ENCODE measurements at places on chromosomes 4 and X.

DNA sequence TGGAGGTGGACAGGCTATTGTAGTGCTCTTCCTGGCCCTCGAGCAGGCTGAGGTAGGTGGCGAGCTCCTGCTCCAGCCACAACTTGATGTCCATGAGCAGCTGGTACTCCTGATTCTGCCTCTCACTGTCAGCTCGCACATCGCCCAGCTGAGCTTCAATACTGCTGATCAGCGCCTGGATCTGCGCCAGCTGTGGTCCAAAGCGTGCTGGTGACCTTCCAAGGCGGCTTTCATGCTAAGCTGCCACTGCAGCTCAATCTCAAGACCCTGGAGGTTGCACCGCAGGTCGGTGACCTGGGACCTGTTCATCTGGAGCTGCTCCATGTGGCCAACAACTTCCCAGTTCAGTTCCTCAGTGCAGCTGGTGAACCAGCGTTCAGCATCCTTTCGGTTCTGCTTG is 31.2 kb downstream of the LRIT3 start:
- no peak for DNase-seq

DNA sequence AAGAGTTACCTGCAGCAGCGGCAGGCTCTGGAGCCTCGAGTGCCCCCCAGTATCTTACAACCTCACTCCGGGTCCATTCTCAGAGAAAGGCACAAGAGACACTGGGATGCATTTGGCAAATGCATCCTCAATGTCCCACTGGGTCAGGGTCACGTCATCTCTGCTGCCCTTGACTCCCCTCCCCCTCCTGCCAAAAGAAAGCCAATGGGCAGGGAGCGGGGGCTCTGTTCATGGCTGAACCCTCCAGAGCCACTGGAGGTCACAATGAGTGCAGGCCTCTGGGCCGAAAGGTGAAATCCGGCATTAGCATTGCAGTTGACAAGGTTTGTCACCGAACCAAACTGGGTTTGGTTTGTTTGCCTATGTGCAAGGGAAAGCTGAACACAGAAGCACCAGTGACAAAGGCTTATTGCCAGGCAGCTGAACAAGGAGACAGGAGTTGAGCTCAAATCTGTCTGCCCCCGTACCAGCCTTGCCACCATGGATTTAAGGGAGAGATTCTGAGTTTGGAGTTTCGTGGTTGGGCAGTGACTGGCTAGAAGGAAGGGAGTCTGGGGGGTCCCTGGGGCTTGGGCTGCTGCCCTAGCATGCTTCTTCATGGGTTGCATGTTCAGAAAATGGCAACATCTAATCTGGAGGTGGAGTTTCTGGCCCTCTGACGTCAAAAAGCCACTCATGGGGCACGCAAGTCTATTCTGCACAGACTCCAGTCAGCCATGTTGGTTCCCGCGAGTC is 64.3 kb downstream of the HTRA3 start:
- no peak for DNase-seq

- no peak for DNase-seq
Observed at GRCh38 chr4:102580463-102580842, 79.3 kb downstream of the NFKB1 start.

DNA sequence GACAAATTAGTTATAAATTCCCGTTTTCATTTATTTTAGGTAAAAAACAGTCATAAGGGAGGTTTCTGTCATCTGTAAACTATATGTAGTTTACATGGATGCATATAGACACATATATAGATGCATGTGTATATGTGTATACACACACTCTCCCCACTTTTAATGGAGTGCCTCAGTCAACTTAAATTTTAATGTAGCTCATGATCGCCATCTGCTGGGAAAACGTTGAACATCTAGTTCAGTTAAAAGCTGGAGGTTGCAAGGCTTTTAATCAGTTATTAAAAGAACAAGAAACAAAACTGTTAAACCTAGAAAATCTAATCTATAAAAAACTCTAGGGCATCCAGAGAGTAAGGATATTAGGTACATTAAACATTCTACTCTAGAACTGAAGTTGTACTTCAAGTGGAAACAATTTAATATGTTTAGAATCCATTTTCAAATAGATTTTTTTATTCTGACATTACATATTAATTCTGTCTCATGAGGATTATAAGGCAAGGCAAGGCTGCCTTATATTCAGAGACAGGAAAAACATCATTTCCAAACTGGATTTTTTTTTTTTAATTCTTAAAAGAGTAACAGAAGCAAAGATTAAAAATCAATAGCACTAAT is 122.6 kb downstream of the SHISA3 start:
- no peak for DNase-seq

- DNase-seq = peak; percentile 28
Observed at GRCh38 chr4:139568206-139568955, 12.4 kb upstream of the SETD7 start.

GRCh38 chr4:84239278-84239845 is 259.7 kb downstream of the NKX6-1 start:
- no peak for DNase-seq

DNA sequence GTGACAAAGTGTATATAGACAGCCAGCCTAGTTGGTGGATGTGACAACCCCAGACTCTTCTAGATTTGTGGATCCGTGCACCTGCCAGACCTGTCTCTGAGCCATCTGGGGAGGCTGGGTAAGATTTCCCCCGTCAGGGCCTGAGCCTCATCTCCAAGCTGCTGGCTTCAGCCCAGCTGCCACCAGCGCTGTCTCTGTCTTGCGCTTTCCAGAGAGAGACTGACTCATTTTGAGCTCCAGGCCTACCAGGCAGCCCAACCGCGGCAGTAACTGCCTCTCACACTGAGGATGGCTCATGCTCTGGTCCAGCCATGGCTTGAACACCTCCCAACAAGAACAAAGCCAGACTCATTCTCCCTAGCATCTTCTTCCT is 26.4 kb downstream of the NOP14 start:
- no peak for DNase-seq

DNA sequence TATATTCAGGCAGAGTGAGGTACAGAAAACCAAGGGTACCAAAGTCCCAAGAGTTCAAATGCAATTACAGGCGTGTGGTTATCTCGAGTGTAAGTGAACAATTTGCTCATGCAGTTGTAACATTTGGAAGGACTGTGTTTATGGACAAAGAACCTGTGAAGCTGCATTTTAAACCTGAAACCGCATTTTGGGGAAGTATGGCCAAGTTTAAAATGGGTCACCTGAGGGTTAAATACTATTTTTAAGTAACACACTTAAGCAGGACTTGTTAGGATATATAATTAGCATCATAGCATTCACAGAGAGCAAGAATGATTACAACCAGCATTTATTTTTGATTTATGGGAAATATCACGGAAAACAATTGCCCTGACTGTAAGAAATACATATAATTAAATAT is 79.1 kb upstream of the LCORL start:
- DNase-seq = no peak

- DNase-seq = no peak
Observed at GRCh38 chr4:161314371-161314770, 849.4 kb downstream of the FSTL5 start.

DNA sequence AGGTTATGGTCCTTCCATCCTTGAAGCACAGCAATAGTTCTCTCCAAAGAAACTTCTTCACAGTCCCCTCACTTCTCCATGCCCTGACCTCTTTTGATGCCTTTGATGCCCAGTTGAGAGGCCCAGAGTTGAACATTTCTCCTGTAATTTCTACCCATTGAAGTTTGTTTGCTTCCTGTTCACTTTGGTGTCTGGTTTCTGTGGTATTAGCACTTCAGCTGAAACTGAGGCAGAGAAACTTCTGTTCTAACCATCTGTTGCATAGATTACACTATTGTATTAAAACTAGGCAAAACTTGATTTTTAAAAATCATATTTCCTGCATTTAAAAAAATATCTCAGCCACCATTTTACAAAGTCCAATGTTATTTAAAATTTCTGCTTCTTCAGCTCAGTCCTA is 89.8 kb upstream of the ADGRG2 start:
- no peak for DNase-seq

DNA sequence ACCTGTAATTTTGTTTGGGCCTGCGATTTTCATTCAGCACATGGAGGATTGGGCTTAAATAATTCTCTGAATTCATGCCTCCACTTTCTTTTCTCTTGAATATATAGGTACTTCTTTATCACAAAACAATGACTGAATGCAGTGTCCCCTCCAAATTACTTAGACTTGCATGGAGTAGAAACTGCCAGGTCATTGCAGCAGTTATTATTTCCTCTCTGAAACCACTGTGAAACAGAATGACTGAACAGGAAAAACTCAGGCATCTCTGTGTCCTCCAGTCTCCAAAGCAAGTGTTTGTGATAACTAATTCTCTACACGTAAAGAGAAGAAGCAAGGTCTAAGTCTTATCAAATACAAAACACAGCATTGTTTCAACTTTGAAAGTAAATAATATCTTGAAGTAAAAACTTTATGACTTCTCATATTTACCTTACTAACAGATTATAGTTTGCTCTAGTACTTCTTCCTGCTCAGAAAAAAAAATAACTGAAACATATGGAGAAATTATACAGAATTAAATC is 144.5 kb upstream of the DIAPH2 start:
- no peak for DNase-seq

- no peak for DNase-seq
Observed at GRCh38 chr4:26269038-26269437, 51.8 kb upstream of the RBPJ start.

Data from anterior cingulate cortex (tissue), 58 donors.